COR-L47 (cell line): ENCODE measurements at places on chromosomes 16 and 17.

DNA sequence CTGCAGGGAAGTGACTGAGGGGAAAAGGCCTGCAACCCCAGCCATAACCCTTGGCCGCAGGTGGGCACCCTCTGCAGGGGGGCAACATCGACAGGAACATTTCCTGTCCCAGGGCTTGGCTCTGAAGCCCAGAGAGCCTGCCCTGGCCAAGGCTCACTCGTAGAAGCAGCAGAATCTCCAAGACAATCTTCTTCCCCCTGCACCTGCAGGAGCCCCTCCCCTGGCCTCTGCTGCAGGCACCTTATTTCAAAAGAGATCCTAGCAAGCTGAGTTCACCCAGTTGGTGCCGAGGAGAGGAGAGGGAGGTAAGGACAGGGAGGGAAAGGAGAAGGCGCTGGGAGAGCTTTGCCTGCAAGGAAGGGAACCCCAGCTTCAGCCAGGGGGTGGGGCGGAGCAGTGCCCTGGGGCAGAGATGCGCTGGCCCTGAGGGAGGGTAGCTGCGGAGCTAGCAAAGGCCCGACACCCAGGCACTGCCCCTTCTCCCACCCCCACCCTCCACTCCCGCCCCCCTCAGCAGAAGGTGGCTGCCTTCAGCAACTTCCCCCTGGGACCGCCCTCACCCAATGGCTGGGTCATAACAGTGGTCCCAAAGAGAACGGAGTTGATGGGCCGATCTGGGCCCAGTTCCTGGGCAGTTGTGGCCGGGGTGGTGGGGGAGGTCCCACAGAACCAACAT is 104.3 kb upstream of the TNRC6C start:
- DNase-seq: no peak

- peak; percentile 56 for DNase-seq
Measured at GRCh38 chr17:43905985-43906852, 1.1 kb downstream of the MPP2 start.

GRCh38 chr16:48479955-48480354 is 94.7 kb upstream of the SIAH1 start:
- no peak for DNase-seq

DNA sequence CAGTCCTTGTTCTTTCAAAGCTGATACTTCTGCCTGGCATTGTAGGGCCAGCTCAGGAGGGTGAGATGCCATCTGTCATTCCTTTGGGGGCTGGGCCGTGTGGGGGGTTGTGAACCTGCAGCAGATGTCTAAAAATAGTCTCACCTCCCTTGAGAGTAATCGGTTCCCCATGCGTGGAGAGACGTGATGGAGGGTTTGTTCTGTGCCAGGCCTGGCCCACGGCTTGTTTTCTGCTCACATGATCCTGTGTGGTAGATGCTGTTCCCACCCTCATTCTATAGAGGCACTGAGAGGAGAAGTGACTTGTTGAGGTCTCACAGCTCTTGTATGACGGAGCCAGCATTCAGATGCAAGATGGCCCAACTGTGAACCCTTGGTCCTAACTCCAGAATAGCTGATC is 4.6 kb downstream of the IRF8 start:
- no peak for DNase-seq

DNA sequence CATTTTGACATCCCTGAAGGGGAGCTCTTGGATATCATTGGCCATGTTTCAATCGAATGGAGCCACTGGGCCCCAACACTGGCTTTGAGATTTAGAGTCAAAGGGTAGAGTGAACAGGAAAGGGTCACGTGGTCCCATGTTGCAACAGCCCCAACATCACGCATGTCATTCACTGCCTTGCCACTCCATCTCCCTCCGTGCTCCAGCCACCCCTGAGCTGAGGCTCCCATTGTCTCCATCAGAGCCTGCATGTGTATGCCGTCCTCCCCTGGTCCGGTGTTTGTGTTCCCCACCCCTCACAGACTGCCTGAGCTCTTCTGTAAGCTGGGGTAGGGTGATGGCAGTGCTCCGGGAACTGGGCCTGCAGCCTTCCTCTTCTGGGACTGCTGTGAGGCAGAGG is 12.1 kb downstream of the NFE2L1 start:
- no peak for DNase-seq

- no peak for DNase-seq
Measured at GRCh38 chr17:63490329-63490728, 13.5 kb downstream of the ACE start.

DNA sequence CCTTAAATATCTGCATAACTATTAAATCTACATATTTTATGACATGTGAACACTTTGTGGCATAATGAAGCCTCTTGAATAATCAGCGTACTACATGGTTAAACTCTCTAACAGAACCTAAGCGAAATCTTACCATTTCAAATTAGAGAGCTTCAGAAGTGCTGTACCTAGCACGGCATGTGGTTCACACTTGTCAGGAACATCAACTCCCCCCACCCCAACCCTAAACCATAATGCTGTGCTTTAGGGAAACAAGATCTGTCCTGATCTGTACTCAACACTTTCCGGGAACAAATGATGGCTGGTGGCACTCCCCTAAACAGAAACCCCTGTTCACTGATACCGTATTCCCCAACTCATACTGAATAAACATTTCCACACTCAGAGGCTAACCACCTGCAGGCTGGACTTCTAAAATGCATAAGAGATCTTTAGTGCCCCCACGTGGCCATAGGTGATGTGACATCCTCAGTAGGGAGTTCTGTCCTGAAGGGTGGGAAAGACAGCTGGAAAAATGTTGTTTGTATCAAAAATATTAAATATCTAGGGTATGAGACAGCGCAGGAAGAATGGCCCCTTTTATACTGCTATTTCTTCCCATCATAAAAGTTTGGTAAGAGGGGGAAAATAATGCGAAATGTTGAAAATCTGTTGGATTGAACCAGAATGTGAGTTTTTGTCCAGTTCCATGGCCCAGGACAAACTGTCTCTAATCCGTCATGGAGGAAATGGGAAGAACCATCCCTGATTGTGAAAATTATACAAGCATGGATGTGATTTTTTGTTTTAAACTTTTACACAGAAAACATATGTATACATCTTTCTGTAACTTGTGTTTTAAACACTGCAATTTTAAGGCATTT is 88.6 kb downstream of the USP31 start:
- peak; percentile 64 for DNase-seq

DNA sequence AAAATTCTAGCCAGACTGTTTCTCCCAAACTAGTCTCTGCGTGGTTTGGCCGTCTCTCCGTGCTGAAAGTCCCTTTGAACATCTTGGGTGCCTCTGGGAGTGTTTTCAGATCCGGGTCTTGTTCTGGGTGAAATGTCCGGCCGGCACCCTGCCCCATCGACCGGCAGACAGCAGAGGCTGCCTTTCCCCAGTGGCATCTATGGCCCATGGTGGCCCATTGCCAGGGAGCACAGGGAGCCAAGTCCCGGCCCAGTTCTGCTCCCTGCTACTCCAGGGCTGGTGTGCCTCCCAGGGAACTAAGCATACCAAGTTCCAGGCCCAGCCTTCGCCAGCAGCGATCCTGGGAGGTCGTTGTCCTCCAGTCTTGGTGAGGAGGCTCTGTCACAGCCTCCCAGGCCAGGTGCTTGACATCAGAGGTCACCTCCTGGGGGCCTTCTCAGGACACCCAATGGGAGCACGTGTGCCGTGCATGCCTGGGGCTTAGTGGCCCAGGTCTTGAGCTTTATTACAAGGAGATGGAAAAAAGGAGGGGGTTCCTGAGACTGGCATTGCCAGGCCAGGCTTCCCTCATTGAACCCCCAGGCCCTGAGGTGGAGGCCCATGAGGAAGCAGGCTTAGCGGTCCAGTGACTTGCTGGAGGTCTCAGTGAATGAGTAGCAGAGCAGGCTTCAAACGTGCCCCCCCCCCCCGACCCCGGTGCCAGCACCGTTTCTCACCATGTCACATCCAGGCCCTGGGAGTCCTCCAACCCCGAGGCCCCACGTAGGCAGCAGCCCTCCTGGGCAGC is 54.0 kb downstream of the PGS1 start:
- DNase-seq: no peak

- DNase-seq: no peak
Measured at GRCh38 chr16:85203462-85203813, 91.2 kb upstream of the CIBAR2 start.
